ENCODE measurements at places on chromosomes 1 and 21. TPM values are rescaled to one million over a fixed set of nuclear protein-coding genes. Genes with fewer than 3 reads are reported as not detected.

GRCh38 chr1:43313771-43314170 is 13.0 kb downstream of the TIE1 start:
- DNase-seq = no peak

Gene SDCCAG8
- total RNA-seq = 17.8 TPM

Gene RIPPLY3
- not detected for total RNA-seq

DNA sequence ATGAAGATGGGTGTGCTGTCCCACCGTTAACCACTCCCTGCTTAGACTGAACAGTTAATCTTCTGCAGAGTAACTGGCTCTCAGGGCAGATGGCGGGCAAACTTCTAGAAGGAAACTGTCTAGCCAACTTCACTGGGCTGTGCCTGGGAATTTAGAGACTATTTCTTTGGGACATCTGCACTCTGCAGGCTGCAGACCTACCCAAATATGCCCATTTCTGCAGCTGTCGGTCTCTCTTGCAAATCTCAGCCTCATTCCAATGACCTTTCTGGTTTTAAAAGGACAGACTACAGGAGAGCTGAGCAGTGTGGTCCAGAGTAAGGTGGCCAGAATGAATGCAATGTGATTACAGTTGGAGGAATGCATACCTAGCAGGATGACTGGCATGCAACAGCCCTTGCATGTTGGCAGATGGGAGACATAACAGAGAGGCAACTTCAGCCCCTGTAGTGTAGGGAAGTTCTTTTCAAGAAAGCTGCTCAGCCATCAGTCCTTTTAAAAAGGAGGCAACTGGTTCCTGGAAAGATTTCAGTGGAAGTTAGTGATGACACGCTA is 26.3 kb upstream of the IL20 start:
- DNase-seq = no peak

DNA sequence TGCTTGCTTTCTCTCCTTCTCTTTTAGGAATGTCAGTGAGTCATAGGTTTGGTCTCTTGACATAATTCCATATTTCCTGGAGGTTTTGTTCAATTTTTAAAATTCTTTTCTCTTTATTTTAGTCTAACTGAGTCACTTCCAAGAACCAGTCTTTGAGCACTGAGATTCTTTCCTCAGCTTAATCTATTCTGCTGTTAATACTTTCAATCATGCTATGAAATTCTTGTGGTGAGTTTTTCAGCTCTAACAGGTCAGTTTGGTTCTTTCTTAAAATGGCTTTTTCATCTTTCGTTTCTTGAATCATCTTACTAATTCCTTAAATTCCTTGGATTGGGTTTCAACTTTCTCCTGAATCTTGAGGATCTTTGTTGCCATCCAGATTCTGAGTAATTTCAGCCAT is 321.0 kb downstream of the PTBP2 start:
- DNase-seq = no peak

Gene OR2T33
- not detected for total RNA-seq

- no peak for DNase-seq
These were observed 27.8 kb upstream of the STUM start for GRCh38 chr1:226520640-226521355.

GRCh38 chr21:30206551-30207251 is 9.2 kb downstream of the CLDN8 start:
- no peak for DNase-seq

DNA sequence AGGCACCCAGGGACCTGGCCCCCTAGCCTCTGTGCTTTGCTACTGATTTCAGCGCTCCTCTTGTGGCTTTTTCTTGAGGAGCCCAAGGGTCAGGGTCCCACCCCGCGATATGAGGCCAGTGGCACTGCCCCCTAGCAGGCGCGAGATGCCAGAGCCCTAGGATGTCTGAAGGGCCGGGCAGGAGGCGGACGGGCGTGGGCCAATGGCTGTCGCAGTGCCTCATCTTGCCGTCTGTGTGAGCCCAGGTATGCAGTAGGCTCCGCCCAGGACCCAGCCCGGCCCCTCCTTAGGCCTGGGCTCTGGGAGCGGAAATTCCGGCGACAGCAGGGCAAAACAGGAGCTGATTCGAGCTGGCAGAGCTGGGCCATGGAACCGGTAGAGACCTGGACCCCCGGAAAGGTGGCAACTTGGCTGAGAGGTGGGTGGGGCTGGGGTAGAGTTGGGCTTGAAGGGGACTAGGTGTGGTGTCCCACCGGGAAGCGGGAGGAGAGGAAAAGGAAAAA is at the start of gene CNKSR1:
TSS of gene CNKSR1 (plus strand) at position 310 of the 503 bp plus-strand sequence. CDS start at position 367, 57 bp downstream.
- DNase-seq = no peak

Gene TEX38
- total RNA-seq = not detected

- no peak for DNase-seq
These were observed 239.8 kb downstream of the TRABD2B start for GRCh38 chr1:47757226-47757975.

GRCh38 chr1:112061056-112061455 is 71.6 kb upstream of the KCND3 start:
- no peak for DNase-seq

- DNase-seq = no peak
These were observed 268.3 kb downstream of the ASTN1 start for GRCh38 chr1:176896216-176896615.

Gene FBXO28
- 26.2 TPM for total RNA-seq

DNA sequence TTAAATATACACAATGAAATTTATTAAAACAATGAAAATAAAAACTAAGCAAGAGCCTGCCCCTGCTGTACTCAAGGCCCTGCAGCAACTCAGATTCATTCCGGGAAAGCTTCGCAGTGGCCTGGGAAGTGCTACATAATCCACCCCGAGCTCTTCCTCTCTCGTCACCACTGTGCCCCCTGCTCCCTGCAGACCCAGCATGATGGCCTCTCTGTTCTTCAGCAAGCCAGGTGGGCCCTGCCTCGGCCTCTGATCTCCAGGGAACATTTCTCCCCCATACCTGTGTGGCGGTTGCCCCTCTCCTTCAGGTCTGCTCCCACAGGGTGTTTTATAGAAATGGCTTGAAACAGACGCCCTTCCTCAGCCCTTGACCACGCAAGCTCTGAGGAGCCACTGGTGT is 10.6 kb downstream of the RNF187 start:
- no peak for DNase-seq

GRCh38 chr1:167430849-167431242 is 87.5 kb downstream of the CD247 start:
- DNase-seq = peak; percentile 61

Gene PROX1
- total RNA-seq = not detected

GRCh38 chr1:181726320-181727012 is 243.1 kb downstream of the CACNA1E start:
- no peak for DNase-seq

Gene GALNT2
- total RNA-seq = 31.2 TPM

DNA sequence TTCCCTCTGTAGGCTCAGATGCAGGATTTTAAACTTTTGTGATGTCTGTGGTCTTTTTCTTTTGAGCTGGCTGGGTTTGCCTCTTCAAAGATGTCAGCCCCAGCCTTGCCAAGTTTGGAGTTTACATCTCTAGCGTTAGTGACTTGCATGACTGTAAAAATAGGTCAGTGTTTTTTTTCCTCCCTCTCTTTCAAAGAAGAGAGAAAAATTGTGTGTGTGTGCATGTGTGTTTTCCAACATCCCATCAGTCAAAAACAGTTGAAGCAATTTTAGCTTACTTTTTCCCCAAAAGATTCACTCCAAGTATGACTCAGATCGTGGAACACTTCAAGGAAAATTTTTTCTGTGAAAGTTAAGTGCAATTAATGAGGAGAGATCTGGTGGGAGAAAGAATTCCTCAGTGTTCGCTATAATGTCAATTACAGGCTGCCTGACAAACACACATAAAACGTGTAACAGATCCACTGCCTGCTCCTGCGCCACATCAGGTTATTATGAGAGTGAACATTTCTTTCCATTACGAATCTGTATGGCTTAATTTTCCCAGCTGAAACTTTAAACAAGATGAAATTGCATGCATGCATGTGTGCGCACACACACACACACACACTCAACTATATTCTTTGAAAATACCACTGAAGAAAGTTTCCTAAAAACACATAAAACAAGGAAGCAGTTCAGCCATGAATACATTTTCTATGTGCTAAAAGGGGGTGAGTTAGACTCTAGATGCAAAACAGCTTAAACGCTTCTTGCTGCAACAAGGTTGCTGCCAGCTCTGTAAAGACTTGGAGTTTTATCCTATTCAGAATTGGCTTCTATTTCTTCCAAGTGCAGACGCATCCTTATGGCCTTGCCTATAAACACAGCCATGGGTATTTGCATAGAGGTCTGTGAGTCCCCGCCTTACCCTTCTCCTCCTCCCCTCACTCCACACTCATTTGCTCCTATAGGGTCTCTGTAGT is 55.5 kb downstream of the TLR5 start:
- DNase-seq = no peak

Gene C4BPA
- total RNA-seq = not detected

Gene FAM131C
- not detected for total RNA-seq

- DNase-seq = no peak
These were observed 24.1 kb upstream of the MYCL start for GRCh38 chr1:39925721-39926342.

Gene COL6A1
- 1.0 TPM for total RNA-seq

- no peak for DNase-seq
These were observed 150.8 kb downstream of the VPS13D start for GRCh38 chr1:12380326-12381249.

- peak; percentile 5 for DNase-seq
These were observed 27.8 kb downstream of the ILDR2 start for GRCh38 chr1:166947398-166948043.

DNA sequence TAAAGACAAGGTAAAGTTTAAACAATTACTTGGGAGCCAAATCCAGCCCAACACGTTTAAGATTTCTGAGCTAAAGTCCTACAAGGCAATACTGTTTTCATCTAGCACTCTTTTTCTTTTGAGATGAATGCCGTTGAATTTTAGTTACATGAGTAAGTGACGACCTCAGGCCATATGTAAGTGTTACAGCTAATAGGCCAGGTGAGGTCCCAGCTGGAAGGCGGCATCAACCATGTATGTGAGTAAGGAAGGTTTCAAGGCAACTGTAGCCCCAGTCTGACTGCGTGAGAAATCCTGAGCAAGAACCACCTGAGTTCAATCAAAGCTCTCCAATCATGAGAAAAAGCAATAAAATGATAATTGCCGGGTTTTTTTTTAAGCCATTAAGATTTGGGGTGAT is 41.5 kb upstream of the EGLN1 start:
- no peak for DNase-seq

GRCh38 chr1:41637367-41637766 is 152.9 kb upstream of the EDN2 start:
- DNase-seq = no peak

Gene USH2A
- total RNA-seq = not detected

GRCh38 chr1:201715801-201716741 is 112.9 kb upstream of the IPO9 start:
- DNase-seq = no peak

Gene KCNK2
- not detected for total RNA-seq

Gene RNU1-1
- total RNA-seq = 3,038 TPM

Gene FCRL1
- total RNA-seq = 2.6 TPM

- peak; percentile 95 for DNase-seq
These were observed 3.7 kb downstream of the CD52 start for GRCh38 chr1:26321315-26322041.

DNA sequence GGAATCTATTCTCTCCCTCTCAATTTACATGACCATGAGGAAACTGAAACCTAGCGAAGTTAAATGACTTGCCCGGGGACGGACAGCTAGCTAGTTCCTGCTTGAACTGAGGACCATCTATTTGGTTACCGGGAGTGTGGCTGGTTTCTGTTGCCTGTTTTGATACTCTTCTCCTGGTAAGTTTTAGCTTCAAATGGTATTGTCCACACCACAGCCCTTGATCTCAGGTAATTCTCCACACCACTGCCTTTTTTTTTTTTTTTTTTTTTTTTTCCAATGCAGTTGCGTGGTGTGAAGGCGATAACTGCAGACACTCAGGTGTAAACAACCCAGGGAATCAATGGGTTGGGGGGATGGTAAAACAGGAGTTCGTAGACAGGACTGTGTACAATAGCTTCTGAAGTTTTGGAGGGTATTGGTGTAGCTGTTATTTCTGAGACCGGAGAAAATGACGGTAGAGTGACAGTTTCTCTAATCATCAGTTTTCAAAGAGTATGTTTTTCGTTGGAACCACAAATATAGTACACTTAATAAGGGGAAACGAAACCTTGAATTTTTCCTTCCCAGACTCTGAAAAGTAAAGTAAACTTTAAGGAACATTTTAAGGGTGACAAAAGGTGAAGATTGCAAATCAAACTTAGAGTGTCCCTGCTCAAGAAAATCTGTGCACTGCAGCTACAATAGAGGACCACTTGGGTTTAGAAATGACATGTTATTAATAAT is 125.3 kb upstream of the CACYBP start:
- DNase-seq = peak; percentile 13

Gene RNF207
- total RNA-seq = 5.5 TPM

DNA sequence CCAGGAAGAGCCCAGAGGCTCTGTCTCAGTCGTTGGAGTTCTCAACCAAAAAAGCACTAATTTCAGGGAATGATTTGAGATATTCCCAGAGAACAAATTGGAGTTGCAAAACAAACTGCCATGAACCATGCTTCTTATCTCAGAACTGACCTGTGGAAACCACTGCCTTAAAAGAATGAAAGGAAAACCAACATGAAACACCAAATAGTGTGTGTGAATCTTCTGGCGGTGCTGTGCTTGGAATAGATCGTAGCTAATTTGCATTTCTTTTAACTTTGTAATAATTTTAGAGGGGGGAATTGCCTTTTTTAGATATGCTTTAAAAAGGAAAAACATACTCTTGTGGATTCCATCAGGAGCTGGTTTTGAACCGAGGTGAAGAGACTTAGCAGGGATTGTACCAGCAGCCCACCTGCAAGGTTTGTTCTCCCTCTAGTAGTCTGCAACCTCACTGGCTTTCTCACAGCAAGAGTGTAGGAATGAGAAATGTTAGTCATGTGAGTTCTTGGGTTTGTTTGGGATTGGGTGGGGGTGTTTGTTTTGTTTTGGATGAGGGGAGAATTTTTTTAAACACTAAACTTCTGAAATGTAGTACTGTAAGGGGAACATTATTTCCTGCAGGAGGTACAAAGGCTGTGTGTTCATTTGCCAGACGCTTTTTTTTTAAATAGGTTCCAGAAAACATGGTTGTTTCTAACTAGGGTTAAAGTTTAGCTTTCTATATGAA is 45.7 kb upstream of the ANGPTL1 start:
- no peak for DNase-seq

Measured in natural killer cell (primary cell).